ENCODE measurements at places on chromosomes 16 and 17.
A peak's percentile ranks its signal among the peaks of the same experiment; 100 is the strongest.

DNA sequence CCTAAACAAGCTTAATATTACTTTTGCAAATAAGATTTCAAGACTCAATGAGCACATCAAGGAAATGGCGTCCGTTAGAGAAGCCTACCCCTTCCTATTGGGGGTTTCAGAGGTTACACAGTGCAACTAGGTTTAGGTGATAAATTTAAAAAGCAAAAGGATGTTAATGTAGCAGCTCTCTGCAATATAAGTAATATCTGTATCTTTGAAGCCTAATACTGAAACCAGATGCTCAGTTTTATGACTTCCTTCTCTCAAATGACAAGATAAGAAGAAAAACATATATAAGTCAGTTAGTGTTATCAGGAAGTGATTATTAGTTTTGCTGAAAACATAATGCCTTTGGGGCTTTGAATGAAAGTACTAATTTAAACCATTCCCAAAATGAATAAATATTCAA lies 54.3 kb upstream of the MED13 start:
- DNase-seq, result peak; percentile 62

DNA sequence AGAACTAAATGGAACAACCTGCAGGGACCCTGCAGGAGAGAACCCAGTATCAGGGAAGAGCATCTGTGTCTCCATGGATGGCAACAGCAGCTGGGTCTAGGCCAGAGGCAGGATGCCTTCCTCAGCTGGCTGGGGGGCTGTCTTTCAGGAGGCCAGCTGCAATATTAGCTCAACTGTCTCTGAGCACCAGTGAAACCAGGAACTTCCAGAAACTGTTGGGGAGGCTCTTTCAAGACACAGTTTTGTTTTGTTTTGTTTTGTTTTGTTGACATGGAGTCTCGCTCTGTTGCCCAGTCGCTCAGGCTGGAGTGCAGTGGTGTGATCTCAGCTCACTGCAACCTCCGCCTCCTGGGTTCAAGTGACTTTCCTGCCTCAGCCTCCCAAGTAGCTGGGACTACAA lies 7.6 kb downstream of the GPR142 start:
- no peak for DNase-seq

GRCh38 chr17:28508211-28508724 lies 2.1 kb downstream of the FOXN1 start:
- DNase-seq, result no peak

- no peak for DNase-seq
Observed at GRCh38 chr16:58028541-58029070, 3.1 kb downstream of the MMP15 start.

DNA sequence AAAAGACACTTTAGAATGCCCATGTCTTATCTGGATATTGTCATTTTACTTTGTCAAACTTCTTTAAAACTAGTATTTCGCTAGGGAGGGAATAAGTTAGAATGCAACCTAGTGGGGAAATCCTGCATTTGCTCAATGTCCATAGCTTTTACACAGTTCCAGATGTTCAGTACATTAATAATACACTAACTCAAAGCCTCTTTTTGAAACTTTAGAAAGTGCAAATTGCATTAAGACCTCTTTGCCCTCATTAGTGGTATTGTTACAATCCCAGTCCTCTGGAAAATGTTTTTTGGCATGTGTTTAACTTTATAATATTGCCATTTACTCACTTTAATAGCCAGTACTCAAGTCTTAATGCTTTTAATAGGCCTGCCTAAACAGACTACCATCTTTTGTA lies 106.8 kb downstream of the BRIP1 start:
- DNase-seq, result no peak

- DNase-seq, result no peak
Observed at GRCh38 chr17:40479754-40480480, 21.5 kb downstream of the TNS4 start.

DNA sequence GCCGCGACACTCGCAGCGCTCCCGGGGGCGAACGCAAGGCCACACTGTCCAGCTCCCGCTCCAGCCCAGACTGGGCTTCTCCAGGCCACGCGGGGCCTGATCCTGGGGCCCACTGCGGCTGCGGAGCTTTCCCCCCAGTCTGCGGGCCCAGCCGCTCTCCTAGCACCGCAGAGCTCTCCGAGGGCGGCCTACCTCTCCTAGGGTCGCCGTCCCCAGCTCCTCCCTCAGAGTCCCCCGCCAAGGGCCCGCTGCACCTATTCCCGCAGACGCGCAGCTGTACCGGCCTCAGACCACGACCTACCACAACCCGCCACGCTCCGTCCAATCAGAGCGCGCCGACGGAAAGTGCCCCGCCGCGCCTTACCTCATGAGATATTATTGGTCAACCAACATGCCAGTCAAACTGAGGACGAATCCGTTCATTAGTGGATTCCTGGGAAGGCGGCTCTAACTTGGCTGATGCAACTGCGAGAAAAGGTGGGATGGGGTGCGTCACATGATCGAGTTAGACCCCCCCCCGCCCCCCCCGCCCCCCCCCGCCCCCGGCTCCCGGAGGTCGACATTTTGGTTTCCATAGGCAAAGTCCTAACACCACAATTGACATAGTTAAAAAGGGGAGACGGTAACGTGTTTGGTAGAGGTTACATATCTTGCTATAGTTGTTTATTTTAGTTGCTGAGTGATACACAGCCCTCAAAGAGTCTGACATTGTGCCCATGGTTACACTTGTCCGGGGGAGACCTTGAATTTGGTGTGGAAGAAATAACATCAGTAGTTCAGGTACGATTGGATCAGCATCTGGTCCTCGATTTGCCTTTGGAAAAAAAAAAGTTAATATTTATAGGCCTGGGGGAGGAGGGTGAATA lies at the start of gene AARS1:
TSS of gene AARS1 (minus strand) at position 278 of the 866 bp plus-strand sequence. CDS start 6,743 bp downstream, outside the sequence.
- DNase-seq, result peak; percentile 97

- DNase-seq, result no peak
Observed at GRCh38 chr17:725746-726145, 6.7 kb upstream of the TLCD3A start.

- no peak for DNase-seq
Observed at GRCh38 chr16:87847785-87848675, 21.3 kb downstream of the SLC7A5 start.

DNA sequence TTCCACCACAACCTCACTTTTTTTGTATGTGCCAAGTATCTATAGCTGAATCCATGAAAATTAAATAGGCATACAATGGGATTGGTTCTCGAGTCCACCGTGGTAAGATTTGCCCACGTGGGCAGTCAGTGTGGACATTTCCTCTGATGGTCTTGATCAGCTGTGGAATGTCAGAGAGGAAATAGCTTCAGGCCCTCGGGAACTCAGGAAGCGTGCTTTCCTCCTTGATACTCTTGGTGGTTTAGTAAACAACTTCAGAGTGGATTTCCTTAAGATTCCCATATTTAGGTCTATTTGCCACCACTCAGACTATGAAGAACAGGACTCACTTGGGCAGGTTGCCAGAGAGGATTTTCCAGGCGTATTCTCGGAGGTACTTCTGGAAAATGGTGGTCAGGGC lies 152.5 kb downstream of the VPS53 start:
- no peak for DNase-seq

DNA sequence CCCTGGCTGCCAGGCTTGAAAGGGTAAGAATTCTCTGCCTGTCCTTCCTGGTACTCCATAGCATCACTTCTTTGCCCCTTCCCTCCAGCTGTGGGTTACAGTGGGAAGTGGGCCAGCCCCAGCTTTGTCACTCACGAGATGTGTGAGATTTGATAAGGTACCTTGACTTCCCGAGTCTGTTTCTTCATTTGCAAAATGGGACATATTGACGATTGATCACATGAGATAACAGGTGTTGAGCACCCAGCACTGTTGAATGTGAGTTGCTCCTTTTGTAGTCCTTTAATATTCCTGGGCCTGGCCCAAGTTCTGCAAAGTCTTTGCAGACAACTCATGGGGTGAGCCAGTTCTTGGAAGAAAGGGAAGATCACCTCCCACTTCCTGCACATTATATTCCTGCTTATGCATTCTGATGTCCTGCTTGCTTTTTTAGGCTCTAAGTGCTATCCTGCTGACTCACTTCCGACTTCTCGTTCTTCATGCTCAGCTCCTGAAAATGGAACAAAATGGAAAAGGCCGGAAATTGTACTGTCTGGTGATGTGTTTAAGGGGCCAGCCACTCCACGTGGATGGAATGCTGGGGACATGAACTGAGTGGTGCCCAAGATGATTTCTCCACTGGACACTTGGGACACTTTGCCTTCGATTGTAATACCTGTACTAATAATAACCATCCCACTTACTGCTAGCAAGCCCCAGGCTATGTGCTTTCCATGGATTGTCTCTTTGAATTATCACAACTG lies 8.3 kb upstream of the NLK start:
- DNase-seq, result no peak

DNA sequence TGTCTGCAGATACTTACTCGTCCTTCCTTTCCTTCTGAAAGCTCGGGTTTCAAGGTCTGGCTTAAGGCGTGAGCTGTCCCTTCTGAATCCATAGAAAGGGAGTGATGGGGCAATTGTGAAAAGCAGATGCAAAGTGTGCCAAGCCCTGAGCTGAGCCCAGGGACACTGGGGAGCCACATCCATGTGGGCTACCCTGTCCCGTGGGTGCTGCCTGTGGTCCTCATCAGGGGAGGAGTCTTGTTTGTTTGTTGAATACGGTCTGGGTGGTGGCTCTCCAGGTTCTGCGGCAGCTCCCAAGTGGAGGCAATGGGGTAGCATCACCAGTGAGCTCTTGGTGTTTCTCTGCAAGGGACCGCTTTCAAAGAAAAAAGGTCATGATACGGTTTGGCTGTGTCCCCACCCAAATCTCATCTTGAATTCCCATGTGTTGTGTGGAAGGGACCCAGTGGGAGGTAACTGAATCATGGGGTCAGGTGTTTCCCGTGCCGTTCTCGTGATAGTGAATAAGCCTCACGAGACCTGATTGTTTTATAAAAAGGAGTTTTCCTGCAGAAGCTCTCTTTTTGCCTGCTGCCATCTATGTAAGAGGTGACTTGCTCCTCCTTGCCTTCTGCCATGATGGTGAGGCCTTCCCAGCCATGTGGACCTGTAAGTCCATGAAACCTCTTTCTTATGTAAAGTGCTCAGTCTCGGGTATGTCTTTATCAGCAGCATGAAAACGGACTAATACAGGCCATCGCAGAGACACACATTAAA lies 1.0 kb upstream of the ALG1 start:
- DNase-seq, result no peak

GRCh38 chr16:708959-709358 lies 3.4 kb upstream of the FBXL16 start:
- no peak for DNase-seq

DNA sequence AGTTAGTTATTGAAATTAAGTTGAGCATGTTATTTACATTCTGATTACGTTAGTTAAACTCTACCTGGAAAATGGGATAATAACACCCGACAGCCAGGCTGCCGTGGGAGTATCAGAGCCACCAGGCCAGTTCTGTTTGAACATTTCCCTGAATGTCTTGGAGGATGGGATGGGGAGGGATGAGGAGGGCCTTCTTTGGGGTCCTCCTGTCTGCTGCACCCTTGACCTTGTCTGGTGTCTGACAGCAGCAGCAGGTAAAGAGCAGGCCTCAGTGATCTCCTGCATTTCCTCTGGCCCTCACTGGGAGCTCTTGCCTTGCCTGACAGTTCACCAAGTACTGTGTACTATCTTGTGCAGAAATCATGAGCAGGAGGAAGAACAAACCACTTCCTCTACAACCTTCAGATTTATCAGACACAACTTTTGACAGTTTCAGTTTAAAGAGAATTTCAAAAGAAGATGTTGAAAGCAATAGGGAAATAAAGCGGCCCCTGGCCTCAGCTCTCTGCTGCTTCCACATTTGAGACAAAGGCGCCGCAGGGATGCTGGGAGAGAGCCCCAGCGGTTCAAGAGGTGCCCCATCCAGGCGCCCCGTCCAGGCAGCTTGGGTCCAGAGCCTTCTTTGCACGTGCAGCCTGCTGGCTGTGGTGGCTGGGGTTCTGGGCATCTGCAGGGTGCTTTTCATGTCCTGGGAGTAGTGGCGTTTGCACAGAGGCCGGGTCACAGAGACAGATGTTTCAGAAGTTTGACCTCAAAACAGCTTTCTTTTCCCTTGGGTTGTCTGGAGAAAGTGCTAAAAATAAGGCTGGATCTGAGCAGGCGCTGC lies 25.3 kb downstream of the CMIP start:
- DNase-seq, result peak; percentile 70

DNA sequence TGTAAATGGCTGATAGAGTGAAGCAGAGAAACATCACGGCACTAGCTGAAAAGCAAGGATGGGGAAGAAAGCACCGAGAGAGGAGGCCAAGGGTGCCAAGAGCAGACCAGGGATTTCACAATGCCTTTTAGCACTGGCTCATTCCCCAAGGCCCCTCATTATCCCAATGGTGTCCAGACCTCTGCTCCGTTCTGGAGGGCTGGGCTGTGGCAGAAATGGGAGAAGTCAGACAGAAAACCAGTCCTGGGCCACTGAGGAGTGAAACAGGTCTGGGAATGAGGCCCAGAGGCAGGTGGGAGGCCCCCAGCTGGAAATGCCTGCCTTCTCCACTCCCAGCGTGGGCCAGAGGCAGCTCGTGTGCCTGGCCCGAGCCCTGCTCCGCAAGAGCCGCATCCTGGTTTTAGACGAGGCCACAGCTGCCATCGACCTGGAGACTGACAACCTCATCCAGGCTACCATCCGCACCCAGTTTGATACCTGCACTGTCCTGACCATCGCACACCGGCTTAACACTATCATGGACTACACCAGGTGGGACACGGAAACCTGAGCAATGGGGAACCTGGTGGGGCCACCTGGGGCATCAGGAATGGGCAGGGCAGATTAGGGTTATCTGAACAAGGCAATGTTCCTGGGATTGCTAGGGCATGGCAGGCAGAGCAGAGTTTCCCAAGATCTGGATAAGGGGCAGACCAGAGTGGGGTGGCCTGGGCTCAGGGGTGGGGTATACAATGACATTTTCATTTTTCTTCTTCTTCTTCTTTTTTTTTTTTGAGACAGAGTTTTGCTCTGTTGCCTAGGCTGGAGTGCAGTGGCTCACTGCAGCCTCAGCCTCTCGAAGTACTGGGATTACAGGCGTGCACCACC lies 20.3 kb downstream of the ANKRD40 start:
- DNase-seq, result no peak

DNA sequence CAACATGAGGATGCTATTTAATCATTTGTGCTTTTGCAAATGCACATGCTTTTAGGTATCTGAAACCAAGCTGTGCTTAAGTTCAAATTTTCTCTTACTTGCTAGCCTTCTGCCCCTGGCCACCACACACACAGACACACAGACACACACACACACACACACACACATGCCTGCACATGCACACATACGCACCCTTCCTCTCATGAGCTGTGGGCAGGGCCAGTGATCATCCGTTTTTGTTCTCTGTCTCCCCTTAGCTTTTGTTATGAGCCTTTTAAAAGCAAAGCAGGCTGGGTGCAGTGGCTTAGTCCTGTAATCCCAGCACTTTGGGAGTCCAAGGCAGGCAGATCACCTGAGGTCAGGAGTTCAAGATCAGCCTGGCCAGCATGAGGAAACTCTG lies 34.2 kb downstream of the CD300LF start:
- no peak for DNase-seq

GRCh38 chr17:75081611-75082540 lies 5.9 kb upstream of the SLC16A5 start:
- no peak for DNase-seq

GRCh38 chr17:54408731-54409130 lies 491.9 kb upstream of the TOM1L1 start:
- no peak for DNase-seq
